ENCODE measurements at places on chromosomes 1 and 21.

DNA sequence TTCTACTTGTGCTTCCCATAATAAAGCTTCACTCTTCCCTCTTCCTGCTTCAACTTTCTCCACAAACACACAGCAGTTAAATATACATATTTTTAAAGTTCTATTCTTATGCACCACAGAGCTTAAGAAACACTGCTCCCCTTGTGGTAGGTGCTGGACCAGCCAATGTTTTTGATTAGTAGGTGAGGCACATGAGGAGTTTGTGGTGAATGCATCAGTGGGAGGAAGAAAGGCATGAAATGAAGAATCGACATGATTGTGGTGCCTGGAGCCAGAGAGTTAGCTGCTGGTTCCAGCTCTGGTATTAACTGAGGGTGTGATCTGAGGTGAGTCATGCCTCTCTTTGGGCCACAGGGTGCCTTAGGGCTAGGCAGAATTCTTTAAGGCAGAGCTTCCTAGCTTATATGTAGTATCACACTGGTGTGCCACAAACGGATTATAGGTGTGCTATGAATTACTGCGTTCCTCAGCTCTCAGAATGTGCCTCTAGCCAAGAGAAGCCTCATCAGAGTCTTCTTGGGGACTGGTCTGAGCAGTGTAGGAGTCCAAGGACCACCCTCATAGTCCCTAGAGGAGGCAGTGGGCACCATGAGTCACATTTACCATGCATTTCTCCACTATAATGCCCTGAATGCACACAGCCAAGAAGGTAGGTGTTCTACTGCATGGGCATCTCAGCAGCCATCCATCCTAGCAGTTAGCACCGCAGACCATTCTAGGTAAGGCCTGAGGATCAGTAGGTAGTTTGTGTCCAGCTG is 97.4 kb upstream of the SGIP1 start:
- DNase-seq: no peak

DNA sequence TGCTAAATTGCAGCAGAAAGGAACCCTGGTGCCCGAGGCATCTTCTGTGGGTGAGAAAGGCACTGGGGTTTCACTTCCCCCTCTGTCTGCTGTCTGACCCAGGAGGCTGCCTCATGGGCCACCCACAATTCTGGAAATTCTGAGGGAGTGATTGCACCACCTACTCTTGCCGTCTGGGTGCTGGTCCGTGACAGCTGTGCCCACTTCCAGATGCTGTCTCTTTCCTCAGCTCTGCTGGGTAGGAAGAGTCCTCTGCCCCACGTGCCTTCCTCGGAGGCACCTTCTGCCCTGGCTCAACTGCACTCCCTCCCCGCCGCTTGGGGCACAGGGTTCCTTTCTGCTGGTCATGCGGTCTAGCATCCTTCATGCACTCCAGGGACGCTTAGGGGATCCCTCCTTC is 96.3 kb downstream of the ARHGEF10L start:
- no peak for DNase-seq

DNA sequence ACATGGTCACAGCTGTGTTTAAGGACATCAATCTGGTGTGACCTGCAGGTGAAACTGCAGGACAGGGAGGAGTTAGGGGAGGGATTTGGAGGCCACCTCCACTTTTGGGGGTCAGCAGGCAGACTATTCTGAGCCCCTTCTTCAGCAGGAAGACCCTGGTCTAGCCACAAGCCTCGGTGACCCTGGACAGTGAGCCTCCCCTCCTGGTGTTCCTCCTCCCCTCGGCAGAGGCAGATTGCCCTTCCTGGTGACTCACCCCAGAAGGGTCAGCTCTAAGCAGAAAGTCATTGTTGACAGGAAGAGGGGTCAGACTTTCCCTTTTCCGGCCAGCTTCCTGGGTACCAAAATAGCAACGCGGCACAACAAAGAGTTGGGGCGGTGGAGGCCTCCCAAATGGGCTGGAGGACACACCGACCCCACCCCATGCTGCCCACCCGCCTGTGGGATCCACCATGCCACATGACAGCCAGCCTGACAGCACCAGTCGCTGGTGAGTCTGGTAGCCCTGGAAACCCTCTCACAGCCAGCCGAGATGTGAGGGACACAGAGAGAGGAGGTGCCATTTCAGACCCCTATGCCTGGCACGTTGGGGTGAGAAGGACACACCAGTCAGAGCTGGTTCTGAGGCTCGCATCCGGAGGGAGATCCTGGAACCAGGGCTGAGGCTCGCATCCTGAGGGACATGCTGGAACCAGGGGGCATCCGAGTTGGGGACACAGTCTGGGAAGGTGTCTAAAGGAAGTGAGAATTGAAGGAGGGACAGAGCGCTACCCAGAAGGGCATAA is 14.7 kb upstream of the CSF1 start:
- DNase-seq: no peak

DNA sequence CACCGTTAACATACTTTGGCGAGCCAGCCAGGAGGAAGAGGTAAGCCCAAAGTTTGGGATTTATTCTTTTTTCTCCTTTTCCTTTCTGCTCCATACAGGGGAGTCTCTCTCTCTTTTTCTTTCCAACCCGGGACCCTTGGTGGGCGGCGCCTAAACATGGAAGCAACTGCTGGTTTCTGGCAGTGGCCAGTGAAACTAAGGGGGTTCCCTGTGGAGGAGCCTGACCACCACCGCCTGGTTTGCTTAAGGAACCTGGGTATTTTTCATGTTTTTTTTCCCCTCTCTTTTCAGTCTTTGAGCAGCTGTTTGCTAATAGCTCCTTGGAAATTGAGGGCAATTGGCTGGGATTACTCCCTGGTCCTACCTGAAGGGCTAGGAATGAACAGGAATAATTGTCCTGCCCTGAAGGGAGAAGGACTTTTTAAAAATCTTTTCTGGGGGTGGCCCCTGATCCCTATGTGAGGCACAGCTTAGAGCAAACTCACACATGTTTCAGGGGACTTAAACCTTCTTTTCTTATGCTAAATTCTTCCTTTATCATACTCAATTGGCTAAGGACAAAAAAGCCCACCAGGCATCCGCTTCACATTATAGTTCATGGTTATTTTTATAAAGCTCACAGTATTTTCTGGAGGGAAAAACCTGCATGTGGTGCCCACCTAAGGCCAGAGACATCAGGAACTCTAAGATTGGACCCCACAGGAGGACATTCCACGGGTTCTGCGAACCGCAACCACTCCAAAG is 61.3 kb upstream of the PLD5 start:
- DNase-seq: no peak

Measured in NCI-H1436 treated with DMSO at 0.1 percent for 48 hours (cell line).